ENCODE measurements at places on chromosomes 2 and 18.

GRCh38 chr18:62766266-62766665, 50.9 kb downstream of the PHLPP1 start:
- DNase-seq = peak; percentile 20

DNA sequence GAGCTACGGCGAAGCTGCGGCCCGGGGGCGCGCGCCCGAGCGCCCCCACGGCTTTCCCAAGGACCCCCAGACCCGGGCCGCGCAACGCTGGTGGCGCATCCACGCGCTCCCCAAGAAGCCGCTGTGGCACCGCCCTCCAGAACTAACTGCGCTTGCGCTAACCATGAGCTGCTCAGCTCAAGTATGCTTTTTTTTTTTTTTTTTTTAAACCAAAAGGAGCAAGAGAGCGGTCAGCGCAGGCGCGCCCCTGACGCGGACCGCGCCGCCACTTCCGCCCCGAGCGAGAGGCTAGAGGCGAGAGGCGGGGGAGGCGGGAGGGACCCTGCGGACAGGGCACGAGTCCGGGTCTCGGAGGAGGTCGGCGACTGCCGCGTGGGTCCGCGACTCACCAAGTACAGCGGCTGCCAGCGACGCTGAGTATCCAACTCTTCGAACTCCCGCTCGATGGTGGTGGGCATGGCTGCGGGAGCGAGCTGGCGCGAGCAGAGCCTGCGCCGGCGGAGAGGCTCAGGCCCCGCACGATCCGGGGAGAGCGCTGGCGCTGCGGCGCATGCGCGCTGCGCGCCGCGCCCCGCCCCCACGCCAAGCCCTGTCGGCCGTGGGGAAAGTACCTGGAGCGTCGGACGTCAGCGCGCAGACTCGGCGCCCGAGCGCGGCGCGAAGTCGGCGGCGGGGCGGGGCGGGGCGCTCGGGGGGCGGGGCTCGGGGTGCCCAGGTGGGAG, at the start of gene PTPN2:
Gene PTPN2, minus strand, starts transcription at position 554 of the 722 bp plus-strand sequence. Its CDS starts 96 bp downstream, at position 458.
- DNase-seq = peak; percentile 95

- peak; percentile 57 for DNase-seq
Measured at GRCh38 chr2:7427293-7428060, 510.3 kb downstream of the RNF144A start.

DNA sequence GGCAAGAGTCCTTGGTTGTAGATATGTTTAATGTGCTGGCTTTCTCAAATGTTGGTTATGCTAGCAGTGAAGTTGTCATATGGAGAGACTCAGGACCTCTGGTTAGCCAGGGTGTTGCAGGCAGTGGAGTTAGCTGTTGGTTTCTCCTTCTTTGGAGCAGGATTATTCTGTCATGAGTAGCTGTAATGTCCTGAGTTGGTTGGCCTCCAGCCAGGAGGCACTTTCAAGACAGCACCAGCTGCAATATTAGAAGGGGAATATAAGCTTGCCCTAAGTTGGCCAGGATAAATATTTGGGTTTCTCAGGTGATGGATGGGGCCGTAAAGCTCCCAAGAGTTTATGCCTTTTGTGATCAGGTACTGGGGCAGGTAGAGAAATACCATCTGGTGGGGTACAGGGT, 65.5 kb downstream of the MSTN start:
- DNase-seq = no peak

DNA sequence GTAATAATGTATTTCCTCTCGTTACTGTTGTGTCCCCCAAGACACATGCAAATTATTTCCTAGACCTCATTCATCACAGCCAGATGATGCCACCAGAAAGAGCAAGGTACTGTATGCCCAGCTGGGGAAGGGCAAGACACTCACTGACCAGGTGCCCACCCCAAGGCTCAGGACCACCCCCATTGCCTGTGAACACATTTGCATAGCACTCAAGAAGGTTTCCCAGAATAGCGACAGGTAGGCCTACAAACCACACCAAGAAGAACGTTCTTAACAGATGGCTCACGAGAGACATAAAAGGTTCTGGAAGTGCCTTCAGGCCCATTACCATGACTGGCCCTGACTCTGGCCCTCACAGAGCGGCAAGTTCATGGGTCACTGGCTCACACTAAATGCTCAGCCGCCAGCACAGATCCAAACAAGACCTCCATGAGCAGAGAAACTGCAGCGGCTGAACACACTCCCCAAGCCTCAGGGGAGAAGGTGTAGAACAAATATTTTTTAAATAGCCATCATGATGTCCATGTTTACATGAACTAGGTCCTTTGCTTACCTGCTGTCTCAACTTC, 44.0 kb downstream of the FAM168B start:
- DNase-seq = no peak

DNA sequence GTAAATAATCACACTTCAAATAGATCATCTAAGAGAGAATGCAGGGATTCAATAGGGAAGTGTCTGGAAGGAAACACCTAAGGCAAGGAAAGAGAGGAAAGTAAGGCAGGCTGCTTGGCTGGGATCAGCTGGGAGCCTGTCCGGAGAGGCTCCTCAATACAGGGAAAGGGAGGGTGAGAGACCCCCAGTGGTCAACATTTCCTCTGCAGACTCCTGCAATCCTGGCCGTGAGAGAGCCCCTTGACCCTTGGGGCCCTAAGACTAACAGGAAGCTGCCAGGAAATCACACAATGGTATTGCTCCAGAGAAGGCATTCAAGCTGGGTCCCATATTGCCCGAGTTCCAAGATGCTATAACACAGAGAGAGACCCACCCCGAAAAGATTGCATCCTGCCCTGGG, 549.4 kb downstream of the NYAP2 start:
- DNase-seq = no peak

GRCh38 chr2:210399440-210400041, 77.0 kb downstream of the LANCL1 start:
- peak; percentile 33 for DNase-seq

DNA sequence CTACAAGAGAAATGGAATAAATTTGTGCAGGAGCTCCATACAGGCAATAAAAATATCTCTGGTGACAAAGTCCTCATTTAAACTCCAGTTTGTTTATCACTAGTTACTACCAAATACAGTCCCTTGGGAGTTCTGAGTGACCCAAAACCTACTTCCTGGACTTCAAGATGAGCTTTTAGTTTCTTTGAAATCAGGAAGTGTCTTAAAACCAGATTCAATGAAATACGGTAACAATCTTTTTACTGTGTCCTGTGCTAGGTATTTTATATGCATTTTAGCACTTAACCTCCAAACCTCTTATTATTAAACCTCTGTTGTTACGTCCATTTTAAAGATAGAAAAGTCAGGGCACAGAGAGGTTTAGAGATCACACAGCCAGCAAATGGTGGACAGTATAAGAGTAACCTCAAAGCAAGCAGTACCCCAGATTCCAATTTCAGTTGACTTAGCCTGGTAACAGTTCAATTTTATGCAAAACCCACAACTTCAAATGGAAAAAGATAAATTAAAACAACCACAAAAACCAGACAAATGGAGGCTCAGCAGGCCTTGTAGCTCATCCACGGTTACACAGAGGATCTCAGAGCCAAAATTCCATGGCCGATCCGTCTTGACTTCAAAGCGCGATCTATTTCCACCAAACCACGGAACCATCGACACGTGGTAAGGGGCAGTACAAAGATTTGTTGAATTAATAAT, 1.3 kb upstream of the KCMF1 start:
- peak; percentile 43 for DNase-seq

- no peak for DNase-seq
Measured at GRCh38 chr2:187188783-187189631, 259.0 kb downstream of the CALCRL start.

DNA sequence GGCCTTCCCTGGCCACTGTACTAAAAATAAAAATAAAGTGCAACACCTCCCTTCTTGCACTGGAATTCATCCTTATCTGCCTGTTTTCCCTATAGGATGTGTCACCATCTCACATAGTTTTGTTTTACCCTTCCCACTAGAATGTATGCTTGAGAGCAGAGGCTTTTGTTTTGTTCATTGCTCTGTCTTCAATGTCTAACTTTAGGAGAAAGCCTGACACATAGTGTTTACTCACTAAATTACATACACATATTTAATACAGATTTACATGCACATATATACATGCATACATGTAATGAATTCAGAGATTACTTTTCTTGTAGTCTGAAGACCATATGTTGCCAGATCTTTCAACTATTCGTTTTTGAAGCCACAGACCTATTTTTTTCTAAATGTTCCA, 23.0 kb downstream of the CD302 start:
- DNase-seq = no peak

- no peak for DNase-seq
Measured at GRCh38 chr2:240401308-240401707, 34.2 kb upstream of the GPC1 start.

DNA sequence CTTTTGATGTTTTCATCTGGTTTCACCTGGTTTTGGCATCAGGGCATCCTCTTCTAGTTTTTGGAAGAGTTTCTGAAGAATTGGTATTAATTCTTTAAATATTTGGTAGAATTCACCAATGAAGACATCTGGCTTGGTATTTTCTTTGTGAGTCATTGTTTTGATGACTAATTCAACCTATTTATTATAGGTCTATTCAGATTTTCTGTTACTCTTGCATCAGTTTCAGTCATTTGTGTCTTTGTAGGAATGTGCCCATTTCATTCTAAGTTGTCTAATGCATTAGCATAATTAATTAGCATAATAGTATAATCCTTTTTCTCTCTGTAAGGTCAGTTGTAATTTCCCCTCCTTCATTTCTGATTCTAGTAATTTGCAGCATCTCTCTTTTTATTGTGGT, 8.0 kb downstream of the GNLY start:
- peak; percentile 54 for DNase-seq

- DNase-seq = peak; percentile 72
Measured at GRCh38 chr2:201795607-201796477, 10.5 kb upstream of the CDK15 start.

DNA sequence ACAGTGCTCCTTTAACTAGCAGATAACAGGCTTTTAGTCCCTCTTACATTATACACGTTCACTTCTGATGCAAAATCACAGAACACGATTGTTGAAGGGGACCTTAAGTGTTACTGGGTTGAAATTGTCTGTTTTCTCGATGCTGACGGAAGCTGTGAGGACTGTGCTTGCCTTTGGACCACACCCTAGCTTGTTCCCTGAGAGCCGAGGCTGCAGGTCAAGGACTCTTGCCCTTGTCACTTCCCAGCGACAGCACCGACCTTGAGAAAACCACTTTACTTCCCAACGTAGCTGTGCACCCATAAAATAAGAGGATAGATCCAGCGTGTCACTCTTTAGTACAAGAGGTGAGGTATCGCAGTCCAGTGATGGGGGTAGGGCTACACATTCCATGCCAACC, 701.0 kb downstream of the DCDC2C start:
- DNase-seq = no peak

GRCh38 chr2:230575642-230576324, 136.9 kb upstream of the CAB39 start:
- DNase-seq = no peak

DNA sequence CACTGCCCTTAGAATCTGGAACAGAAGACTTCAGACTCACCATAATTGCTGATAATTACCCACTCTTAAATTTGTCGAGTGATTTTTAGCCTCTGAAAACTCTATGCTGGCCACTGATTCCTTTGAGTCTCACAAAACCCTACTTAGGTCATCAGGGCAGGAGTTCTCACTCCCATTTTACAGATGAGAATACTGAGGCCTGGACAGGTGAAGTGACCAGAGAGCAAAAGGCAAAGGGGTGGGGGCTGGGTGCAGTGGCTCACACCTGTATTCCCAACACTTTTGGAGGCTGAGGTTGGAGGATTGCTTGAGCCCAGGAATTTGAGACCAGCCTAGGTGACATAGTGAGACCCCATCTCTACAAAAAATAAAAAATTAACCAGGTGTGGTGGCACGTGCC, 34.8 kb upstream of the SLC35F6 start:
- no peak for DNase-seq

GRCh38 chr2:226818930-226819329, 16.9 kb upstream of the RHBDD1 start:
- no peak for DNase-seq

- no peak for DNase-seq
Measured at GRCh38 chr18:56139372-56139771, 499.0 kb downstream of the TXNL1 start.

- DNase-seq = no peak
Measured at GRCh38 chr2:66496670-66497420, 61.9 kb downstream of the MEIS1 start.

- DNase-seq = peak; percentile 34
Measured at GRCh38 chr18:5542515-5543035, 1.2 kb downstream of the EPB41L3 start.

GRCh38 chr2:96342085-96342484, 6.5 kb downstream of the NCAPH start:
- peak; percentile 70 for DNase-seq

- DNase-seq = peak; percentile 84
Measured at GRCh38 chr2:217510771-217511291, 492.0 kb downstream of the TNS1 start.

DNA sequence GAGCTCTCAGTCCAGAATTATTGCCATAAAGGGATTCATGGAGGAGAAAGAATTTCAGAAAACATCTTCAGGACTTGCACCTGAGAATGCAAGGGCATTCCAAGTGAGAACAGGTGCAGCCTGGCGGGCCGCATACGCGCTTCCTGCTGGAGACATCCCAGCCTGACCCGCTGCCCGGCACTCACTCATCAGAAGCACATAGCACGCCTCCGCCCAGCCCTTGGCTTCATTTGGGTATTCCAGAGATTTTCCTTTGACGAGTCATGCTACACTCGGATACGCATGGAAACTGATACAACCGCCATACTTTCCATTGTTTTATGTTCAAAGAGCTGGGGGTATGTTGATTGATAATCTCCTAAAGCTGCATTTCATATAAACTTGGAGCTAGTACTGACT, 228.0 kb upstream of the ID2 start:
- DNase-seq = peak; percentile 58

DNA sequence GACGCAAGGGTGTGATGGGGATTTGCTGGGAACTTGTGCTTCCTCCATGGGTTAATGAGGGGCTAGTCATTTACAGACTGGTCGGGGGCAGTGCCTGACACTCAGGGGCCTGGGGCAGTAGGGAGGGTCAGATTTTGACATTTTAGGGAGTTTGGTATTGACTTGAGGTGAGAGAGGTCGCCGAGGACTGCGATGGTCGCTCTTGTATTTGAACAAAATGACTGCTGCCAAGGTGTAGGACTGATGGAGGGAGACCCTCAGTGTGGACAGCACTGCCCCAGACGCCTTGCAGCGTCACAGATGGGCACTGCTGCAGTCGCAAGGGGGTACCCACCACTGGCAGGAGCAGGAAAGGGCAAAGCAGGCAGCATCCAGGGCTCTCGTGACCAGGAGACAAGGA, 182.9 kb downstream of the RTP5 start:
- DNase-seq = no peak

DNA sequence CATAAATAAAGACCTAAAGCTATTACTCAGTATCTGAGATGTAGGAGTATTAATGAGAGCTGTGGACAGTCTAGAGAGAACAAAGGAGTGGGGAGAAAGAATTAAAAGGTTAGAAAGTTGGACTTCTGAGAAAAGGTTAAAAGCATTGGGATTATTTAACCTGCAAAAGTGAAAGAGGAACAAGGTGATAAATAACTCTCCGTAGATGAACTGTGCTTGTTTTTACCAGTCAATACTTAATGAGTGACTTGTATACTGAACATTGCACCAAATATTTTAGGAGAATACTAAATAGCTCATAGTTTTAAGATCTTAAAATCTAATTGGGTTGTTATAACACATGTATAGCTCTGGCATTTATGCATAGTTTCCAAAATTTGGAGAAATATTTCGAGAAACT, 137.5 kb downstream of the GPD2 start:
- no peak for DNase-seq
